Stimulated activated naive CD4-positive, alpha-beta T cell treated with Interleukin-2 at 50 U/mL for 16 hours (primary cell): ENCODE measurements at places on chromosomes 12 and 14.

DNA sequence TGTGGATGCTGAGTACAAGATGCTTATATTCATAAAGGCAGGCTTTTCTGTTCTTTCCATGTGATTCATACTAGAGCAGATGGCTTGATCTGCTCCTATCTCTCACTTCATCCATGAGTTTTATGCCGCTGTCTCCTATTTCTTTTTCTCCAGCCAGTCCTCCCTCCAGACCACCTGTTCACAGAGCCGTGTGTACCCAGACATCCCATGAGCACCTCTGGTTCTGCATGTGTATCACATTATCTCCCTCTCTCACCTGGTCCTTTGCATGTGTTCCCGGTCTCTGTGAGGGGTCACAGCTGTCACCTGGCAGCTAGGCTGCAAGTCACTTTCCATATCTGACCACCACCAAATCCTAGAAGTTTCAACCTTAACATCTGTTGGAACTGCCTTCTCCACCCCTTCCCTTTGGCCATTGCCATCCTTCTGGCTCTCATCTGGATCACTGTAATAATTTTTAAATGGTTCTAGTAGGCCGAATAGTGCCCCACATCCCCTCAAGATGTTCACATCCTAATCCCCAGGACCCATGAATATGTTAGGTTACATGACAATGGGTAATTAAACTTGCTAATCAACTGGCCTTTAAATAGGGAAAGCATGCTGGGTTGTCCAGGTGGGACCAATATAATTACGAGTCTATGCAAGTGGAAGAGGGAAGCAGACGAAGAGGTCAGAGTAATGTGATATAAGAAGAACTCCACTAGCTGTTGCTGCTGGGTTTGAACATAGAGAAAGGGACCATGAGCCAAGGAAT, 168.1 kb downstream of the SNAPC1 start:
- DNase-seq, result no peak

DNA sequence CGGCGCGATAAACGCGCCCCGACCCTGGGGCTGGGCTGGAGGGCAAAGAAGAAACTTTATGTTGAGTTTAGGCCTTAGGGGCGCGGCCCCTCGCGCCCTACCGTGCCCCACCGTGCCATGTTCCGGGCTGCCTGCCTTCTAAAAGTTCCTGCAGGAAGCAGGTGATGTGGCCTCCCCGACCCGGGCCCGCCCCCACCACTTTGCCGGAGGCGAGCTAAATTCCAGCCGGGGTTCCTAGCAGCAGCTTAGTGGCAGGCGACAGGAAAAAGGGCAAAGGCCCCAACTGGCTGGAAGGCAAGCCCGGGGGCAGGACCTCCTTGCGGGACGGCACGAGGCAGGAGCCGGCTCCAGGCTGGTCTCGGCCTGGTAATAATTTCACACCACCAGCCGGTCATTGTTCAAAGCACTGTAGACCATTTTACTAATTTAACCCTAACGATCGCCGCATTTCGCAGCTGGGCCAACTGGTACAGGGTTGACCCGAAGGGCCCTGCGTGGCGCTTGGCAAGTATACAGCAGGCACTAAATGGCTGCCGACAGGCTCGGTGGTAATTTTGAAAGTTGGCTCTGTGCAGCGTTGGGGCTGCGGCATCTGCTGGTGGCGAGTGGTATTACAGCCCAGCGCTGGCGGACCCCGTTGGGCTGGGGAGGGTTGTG, 895 bp upstream of the CCDC88C start:
- DNase-seq, result peak; percentile 71

DNA sequence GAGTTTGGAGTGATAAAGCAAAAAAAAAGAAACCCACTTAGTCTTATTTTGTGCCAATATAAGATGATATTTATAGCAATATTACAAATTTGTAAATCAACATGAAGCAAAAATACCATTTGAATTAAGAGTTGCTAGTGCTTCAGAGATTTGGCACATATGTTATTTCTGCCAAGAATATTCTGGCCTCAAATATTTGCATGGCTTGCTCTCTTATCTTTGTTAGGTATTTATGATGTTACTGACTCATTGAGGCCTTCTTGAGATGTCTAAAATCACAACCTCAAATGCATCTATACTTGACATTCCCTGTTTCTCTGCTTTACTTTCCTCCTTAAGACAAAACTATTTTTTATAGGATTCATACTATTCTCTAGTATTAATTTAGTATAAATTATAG, 301.5 kb downstream of the NELL2 start:
- no peak for DNase-seq

DNA sequence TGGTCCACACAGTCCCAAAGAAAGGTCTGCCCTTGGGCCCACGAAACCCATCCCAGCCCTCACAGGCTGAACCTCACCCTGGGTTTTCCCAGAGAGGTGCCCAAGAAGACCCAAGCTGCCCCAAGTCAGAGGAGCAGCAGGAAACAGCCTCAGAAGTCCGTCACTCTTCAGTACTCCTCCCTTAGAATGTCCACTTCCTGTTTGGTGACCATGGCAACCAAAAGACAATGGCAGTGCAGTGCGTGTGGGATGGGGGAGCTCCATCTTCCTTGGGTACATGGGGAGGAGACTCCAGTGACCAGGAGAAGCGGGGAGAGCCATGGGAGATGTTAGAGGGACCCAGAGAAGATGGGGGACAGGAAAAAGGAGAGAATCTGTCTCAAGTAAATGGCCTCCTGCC, 11.3 kb downstream of the SELPLG start:
- no peak for DNase-seq

DNA sequence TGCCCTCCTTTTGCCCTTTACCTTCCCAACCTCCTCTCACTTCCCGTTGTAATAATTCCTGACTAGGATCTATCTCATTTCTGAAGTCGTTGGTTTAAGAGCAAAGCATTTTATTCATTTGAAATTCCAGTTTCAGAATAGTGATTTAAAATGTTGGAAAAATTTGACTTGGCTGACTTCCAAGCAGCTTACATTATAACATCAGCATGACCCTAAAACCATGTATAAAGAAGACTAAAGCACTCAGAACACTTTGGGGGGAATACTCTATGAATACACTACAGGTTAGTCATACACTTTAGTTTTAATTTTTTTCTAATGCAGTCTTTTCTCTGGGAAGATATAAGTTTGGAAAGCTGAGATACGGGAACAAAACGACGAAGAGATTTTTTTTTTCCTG, 161.1 kb downstream of the BTG1 start:
- DNase-seq, result no peak

- no peak for DNase-seq
These were observed 16.1 kb upstream of the WSCD2 start for GRCh38 chr12:108112832-108113556.

- DNase-seq, result no peak
These were observed 365.8 kb upstream of the CCDC196 start for GRCh38 chr14:66120402-66120801.

DNA sequence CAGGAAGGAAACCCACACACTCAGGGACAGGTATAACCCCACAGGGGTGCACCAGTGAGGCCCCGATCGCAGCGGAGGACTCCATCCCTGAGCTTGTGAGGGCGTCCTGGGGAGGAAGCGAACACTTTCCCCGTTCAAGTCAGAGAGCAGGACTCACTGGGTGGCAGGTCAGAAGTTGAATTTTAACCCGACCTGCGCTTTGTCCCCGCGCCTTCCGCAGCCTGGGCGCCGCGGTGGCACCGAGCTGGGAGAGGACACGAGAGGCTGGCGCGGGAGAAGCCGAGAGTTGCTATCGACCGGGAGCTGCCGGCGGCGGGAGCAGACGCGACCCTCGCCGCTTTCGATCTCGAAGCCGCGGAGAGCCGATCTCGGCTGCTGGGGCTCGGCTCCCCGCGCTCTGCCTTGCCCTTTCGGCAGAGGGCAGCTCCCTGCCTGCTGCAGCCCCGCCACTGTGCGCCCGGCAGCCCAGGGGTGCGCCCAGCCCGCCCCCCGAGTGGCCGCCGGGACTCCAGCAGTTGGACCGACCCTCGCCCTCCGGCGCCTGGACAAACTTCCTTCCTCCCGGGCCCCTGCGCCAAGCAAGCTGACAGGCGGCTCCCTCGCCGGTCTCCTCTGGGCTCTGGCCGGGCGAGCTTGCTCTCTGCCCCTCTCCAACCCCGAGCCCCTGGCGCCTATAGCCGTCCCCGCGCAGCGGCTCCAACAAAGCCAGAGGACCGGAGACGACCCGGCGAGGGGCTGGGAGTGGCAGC, 918 bp downstream of the LIN7A start:
- DNase-seq, result no peak

DNA sequence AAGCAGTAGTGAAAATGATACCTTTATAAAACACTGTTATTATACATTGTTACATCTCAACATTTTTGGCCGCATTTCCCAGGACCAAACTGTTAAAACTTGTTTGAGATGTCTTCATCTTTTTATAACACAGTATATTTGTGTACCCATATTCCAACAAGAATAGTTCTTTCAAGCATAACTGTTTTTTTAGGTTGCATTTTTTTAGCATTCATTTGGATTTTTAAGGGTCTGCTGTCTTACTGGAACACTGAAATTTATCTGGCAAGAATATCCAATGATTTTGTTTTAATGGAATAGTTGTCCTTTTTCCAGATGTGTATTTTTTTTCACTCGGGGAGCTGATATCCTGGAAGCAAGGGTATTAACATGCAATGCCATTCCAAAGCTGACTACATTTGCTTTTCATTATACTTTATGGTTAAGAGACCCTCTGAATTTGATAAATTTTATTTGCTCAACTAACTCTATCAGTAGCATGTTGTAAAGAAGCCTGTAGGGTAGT, 8.9 kb upstream of the NAV3 start:
- no peak for DNase-seq

DNA sequence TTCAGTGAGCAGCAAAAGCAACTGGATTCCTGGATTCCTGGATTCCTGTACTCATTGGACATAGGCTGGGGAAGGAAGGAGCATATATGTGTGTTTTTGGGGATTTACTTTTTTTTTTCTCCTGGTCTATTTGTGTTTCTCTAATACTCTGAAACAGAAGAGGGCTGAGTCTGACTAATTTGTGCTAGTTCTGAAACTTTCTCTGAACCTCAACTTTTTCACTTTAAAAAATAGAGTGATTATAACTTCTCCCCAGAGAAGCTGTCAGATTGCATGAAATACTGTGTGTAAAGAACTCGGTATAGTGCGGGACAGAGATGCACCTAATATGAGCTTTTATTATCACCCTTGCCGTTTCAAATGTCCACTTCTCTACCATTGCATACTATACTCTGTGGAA, 529.5 kb downstream of the TMTC2 start:
- no peak for DNase-seq

DNA sequence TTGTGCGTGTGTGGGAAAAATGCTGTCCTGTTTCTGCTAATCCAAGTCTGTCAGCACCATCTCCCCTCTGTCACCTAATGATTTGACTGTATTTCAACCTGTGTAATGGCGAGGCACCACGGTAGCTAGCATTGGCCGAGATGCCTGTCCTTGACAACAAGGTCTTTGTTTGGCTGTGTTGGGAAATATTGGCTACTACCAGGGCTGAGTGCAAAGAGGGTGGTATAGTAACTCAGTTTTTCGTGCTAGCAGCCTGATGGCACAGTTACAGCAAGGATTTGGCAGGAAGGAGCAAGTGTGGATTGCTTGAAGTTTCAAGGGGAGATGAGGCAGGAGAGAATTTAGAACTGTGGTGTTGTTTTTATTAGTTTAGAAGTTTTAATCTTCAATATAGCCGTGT, 440.3 kb upstream of the RGS6 start:
- DNase-seq, result no peak

- no peak for DNase-seq
These were observed 51.9 kb upstream of the CISTR start for GRCh38 chr12:53803703-53804102.

DNA sequence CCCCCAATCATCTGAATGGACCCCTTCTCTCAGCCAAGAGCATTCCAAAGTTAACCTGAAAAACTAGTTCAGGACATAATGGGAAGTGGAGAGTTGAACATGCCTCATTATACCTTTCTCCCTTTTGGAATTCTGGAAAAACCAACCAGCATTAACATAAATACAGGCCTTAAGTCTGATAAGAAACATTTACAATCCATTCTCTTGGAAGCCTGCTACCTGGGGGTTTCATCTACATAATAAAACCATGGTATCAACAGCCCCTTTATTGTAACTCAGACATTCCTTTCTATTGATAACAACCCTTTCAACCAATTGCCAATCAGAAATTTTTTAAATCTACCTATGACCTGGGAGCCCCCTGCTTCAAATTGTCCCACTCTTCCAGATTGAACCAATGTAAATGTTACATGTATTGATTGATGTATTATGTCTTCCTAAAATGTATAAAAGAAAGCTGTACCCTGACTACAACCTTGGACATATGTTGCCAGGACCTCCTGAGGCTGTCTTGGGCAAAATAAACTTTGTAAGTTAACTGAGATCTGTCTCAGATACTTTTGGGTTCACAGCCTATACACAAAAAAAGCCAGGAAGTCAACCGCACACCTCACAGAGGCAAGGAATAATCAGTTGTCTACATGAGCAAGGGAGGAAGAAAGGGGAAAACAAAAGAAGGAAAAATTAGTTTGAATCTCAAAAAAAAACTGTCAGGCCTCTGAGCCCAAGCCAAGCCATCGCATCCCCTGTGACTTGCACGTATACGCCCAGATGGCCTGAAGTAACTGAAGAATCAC, 17.6 kb upstream of the SSTR1 start:
- no peak for DNase-seq

- no peak for DNase-seq
These were observed 164.5 kb downstream of the MGAT4C start for GRCh38 chr12:86091681-86092080.

GRCh38 chr12:66109056-66109455, 21.5 kb downstream of the LLPH start:
- DNase-seq, result no peak

DNA sequence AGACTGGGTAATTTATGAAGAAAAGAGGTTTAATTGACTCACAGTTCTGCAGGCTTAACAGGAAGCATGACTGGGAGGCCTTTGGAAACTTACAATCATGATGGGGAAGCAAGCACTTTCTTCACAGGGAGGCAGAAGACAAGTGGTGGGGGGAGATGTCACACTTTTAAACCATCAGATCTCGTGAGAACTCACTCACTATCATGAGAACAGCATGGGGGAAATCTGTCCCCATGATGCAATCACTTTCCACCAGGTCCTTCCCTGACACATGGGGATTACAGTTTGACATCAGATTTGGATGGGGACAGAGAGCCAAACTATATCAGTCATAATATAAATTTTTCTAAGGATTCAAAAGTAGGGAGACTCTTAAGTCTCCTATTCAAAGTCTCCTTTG, 46.0 kb downstream of the SPIC start:
- no peak for DNase-seq

DNA sequence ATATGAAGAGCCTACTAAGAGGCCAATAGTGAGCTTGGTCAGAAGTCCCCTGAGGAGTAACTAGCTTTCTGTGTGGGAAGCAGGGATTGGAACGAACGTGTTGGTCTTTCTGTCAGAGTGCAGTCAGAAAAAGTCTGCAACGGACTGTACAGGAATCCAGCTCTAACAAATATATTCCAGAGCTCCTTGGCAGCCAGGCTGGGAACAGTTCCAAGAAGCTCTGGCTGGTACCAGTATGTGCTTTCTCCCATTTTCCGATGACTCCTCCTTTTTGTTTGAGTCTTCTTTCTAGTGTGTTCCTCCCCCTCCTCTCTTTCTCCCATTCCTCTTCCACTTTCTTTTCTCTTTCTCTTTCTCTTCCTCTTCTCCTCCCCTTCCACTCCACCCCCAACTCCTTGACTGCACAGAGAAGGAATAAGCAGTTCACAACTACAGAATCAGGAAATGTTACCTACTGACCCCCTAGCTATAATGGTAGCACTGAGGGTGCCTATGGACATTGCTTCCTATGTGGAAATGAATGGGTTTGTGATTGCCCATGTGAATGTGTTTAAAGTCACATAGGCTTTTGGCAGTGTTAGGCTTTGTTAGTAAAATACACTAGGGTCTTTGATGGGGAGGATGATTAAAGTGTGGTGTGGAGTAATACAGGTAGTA, 59.9 kb downstream of the TTLL5 start:
- DNase-seq, result no peak
